ENCODE measurements at places on chromosomes 4 and X.

- DNase-seq, result no peak
These were observed 43.1 kb downstream of the ATP11C start for GRCh38 chrX:139889760-139890159.

- DNase-seq, result no peak
These were observed 3.3 kb upstream of the RPS4X start for GRCh38 chrX:72280321-72280845.

DNA sequence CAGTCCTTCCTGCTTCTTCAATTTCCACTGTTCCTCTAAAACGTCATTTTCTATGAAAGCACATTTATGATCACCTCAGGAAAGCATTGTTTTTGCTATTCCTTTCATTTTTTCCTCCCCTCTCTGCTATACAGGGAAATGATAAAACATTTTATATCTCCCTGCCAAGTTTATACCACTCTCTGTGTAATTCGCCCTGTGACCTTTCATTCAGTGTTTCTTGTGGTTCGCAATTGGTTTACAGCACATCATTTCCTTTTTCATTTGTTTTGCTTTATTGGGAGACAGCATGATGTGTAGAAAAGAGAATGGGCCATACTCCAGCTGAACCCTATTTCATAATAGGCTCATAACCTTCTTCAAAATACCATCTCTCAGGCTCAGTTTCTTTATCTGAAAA lies 99.9 kb upstream of the RAPGEF2 start:
- no peak for DNase-seq

DNA sequence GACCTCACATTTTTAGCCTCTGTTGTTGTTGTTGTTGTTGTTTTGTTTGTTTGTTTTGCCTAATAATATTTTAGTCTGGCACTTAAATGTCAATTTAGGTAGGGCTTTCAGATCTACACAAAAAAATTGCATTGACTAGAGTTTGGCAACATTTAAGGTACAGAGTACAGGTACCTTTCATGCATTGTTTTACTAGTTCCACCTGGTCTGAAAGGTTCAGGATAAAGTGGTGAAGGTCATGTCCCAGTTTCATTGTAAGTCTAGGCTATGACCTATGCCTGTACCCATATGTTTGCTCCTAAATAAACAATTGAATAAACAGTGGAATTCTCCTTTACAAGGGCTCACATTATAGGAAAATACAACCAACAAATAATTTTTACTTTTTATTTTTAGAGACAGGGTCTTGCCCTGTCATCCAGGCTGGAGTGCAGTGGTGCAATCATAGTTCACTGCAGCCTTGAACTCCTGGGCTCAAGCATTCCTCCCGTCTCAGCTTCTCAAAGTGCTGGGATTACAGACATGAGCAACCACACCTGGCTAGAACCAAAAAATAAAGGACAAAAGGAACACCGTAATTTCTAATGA lies 13.8 kb downstream of the RNF128 start:
- no peak for DNase-seq

- no peak for DNase-seq
These were observed 22.1 kb downstream of the NELFA start for GRCh38 chr4:1986578-1987210.

DNA sequence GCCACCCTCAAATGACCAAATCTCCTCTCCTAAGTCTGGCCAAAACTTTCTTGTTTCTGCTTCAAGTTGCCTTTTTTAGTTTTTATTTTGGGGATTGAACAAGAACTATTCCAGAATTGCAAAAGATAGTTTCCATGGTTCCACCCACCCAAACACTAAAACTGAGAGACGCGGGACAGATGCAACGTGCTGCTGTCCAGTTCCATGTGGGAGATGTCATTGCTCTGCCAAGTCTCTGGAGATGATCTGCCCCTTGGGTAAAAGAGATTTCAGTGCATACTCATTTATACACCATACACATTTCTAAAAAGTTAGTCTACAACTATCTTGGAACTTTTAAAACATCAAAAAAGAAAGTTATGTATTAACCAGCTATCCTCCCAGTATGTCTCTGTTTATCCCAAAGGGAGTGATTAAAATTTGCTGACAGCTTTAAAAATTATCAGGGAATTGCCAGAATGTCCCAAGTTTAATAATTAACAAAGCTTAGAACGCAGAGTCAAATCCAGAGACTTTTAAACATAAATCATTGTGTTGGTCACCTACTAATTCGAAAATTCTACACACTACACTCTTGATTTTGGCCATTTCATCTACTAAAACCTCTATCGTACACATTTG lies 3.2 kb downstream of the MAOB start:
- no peak for DNase-seq

- DNase-seq, result no peak
These were observed 77.3 kb downstream of the STK32B start for GRCh38 chr4:5128569-5128968.

Measured in cortex of kidney (tissue), 1 donor.